ENCODE measurements at places on chromosomes 11 and 22.

- DNase-seq: no peak
Measured at GRCh38 chr11:707817-708420, 1.9 kb downstream of the EPS8L2 start.

GRCh38 chr11:132036746-132037466 is 666.5 kb downstream of the NTM start:
- DNase-seq: no peak

DNA sequence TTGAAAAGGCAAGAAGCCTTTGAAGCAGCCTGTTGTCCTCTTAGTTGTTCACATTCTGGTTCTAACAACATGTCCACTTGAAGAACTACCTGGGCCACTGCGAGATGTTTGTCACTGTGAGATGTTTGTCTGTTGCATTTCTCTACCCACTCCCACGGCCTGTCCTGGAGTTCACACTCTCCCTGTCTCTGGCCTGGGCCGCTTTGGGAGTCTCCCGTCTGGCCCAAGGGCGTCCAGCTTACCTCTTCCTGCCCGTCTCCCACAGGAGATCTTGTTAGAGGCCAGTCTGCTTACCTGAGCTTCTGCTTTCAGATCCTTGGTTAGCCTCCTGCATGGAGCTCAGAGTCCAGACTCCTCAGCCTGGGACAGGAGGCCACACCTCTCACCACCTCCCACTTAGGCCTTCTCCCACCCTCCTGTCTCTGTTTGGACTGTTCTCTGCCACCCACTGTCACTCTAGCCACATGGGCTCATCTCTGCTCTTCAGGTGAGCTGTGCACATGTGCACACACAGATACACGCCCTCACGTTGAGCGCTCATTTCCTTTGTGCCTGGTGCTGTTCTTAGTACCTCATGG is 66.0 kb downstream of the TBC1D22A start:
- DNase-seq: no peak

DNA sequence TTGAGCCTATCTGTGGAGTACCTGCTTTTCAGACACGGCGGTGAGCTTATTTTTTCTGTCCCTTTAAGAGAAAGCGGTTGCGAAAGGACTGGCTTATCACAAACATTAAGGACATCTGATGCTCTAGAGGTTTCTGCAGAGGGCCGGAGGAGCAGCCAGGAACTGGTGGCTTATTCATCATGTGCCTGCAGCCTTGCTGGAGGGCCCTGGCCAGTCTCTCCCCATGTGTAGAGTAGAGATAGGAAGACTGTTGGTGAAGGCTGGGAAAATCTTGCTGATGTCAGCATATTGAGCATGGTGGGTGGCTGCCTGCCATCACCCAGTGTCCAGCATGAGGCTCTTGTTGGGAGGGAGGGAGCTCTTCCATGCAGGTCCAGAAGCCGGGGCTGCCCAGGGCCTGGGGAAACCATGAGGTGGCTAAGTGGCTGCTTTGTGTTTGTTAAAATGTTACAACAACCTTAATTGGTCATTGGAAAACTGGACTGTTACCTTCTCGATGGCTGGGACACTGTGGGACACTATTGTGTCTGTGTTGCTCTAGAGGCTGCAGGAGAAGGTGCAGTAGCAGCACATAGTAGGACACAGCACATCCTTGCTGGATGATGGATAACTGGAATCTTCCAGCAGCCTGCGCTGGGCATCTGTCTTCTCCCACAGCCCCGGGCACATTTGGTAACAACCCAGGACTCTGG is 54.3 kb downstream of the TSPAN18 start:
- no peak for DNase-seq

- DNase-seq: no peak
Measured at GRCh38 chr22:10961043-10961860, 4566.7 kb upstream of the OR11H1 start.
